Lung (tissue), 17 donors: ENCODE measurements at places on chromosomes 3 and 15.
A peak's percentile ranks its signal among the peaks of the same experiment; 100 is the strongest.

DNA sequence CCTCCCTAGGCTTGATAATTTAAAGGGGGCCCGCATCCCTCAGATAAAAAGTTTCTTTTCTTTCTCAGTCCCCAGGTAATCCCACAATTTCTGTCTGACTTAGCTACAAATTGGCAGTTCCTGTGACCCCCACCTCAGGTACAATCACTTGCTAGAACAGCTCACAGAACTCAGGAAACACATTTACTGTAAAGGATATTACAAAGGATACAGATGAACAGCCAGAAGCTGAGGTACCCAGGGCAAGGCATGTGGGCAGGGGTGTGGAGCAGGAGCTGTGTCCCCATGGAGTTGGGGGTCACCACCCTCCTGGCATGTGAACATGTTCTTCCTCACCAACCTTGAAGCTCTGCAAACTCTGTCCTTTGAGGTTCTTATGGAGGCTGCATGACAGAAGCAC lies 73.8 kb downstream of the CMTM8 start:
- H3K27me3 ChIP-seq = no peaks in the 10 kb centered on the region
- H3K36me3 ChIP-seq = no peaks in the 10 kb centered on the region
- no peak overlapping the region for H3K4me3 ChIP-seq
- H3K4me1 ChIP-seq = peaks cover 16% of the 10 kb centered on the region
- no peak overlapping the region for H3K27ac ChIP-seq

DNA sequence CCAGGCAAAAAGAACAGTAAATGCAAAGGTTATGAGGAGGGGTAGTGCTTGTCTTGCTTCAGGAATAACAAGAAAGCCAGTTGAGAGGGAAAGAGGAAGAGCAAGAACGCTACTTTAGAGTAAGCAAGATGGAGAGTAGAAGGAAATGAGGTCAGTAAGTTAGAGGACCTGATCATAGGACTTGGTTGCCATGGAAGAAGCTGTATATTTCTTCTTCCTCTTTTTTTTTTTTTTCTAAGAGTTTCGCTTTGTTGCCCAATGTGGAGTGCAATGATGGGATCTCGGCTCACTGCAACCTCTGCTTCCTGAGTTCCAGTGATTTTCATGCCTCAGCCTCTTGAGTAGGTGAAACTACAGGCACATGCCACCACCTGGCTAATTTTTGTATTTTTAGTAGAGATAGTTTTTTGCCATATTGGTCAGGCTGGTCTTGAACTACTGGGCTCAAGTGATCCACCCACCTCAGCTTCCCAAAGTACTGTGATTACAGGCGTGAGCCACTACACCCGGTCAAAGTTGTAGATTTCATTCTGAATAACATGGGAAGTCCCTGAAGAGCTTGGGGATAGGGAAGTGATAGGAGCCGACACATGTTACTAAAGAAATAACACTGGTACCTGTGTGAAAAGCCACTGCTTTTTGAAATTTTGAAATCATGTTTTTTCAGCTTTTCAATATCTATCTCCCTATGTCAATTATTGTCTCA lies 527.9 kb upstream of the NAALADL2 start:
- no peak for DNase-seq
- no peaks in the 10 kb centered on the region for H3K4me1 ChIP-seq

DNA sequence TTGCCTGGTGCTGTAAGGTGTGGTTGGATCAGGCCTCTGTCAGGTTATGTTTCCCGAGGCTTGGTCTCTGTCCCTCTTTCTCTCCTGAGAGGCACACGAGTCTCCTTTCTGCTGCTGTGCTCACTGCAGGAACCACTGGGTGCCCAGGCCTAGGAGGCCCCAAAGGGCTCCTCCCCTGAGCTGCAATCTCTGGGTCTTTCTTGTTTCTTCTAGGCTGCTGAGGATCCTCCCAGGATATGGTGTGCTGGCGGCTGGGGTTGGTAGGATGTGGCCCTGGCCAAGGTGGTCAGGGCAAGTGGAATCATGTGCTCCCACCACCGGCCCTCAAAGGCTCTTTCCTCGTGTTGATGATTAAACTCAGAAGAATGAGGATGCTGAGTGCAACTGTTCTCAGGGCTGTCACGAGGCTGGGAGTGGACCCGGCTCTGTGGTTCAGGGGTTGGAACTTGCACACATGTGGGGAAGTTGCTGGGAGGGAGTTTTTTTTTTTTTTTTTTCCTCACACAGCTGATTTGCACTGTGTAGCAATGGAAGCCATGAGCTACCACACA lies 43.6 kb upstream of the CTSH start:
- peaks cover 6% of the 10 kb centered on the region for H3K4me1 ChIP-seq
- H3K27me3 ChIP-seq = no peaks in the 10 kb centered on the region
- H3K4me3 ChIP-seq = no peak overlapping the region
- DNase-seq = peak; percentile 52
- H3K27ac ChIP-seq = peak overlapping the region; percentile 85

GRCh38 chr3:99322551-99322950 lies 315.8 kb upstream of the COL8A1 start:
- H3K4me3 ChIP-seq = no peak overlapping the region
- no peak overlapping the region for H3K27ac ChIP-seq
- H3K36me3 ChIP-seq = no peaks in the 10 kb centered on the region
- peaks cover 16% of the 10 kb centered on the region for H3K4me1 ChIP-seq
- DNase-seq = no peak

GRCh38 chr3:64763980-64764379 lies 76.2 kb upstream of the ADAMTS9 start:
- no peak for DNase-seq
- H3K27me3 ChIP-seq = no peaks in the 10 kb centered on the region
- H3K4me3 ChIP-seq = no peak overlapping the region

DNA sequence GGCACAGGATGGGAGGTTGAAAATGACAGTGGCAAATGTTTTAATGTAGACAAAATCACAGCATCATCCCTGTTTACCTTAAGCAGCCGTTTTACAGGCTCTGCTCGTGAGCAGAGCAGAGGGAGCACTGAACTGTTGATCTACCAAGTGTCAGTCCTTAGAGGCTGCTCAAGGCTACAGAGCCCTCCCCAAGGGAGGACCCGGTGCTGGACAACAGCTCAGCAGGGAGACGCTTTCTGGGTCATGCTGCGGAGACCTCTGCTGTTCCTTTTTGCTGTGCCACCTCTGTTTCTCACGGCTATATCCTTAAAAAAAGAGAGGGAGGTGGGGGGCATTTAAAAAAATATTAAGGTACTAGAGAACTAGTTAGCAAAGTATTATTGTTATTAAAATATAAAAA lies 400.2 kb downstream of the GABRB3 start:
- DNase-seq = no peak
- H3K4me3 ChIP-seq = no peak overlapping the region
- no peak overlapping the region for H3K27ac ChIP-seq
- no peaks in the 10 kb centered on the region for H3K4me1 ChIP-seq

DNA sequence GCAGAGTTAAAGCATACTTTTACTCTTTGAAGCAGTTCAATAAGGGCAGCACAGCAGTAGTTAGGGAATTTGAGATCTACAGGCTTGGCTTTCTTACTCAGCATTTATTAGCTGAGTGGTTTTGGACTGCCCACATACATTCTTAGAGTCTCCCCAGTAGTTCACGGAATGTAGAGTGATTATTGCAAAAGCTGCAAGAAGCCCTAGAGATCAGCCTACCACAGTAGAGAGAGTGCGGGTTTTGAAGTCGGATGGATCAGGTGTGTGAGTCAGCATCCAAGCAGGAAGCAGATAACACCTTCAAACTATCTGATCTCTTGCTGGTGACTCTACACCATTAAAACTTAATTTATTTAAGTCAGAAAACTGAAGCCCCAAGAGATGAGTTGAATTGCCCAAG lies 171.9 kb downstream of the SYNPR start:
- DNase-seq = peak; percentile 24
- H3K4me3 ChIP-seq = no peak overlapping the region
- no peaks in the 10 kb centered on the region for H3K36me3 ChIP-seq
- peaks cover 2% of the 10 kb centered on the region for H3K27me3 ChIP-seq
